ENCODE measurements at places on chromosomes 16 and 17.
A peak's percentile ranks its signal among the peaks of the same experiment; 100 is the strongest.

DNA sequence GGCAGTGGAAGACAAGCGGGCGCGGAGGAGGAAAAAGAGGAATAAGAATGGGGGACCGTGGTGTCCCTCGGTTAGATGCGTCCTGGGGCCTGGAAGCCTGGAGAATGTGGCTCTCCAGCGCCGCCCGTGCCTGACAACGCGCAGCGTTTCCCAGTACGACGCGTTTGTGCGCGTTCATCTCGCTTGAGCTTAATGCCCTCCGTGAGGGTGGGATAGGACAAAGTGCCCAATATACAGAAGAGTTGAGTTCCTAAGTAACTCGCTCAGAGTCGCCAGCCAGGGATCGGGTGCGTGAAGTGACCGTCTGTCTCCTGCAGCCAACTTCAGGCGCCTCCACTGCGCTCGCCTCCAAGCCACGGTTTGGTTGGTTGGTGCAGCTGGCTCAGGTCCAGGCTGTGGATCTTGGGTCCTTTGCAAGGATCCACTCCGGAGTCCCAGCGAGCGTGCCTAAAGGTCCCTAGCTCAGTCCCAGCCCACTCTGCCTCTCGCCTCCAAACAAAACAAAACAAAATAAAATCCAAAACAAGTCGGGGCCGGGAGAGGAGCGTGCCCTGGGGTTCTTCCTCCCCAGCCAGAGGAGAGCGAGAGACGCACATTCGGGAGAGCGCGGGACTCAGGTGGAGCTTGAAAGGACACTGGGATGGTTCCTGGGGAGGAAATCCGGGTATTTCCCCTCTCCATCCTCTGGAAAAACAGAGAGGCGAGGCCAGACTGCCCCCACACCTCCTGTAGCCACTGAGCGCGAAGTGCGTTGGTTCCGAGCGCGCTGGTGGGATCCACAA lies 974 bp downstream of the GALR2 start:
- peak; percentile 36 for DNase-seq

GRCh38 chr16:27449434-27450195 lies 47.6 kb downstream of the IL21R start:
- peak; percentile 84 for DNase-seq

- no peak for DNase-seq
Observed at GRCh38 chr16:5428932-5429331, 331.3 kb upstream of the EEF2KMT start.

DNA sequence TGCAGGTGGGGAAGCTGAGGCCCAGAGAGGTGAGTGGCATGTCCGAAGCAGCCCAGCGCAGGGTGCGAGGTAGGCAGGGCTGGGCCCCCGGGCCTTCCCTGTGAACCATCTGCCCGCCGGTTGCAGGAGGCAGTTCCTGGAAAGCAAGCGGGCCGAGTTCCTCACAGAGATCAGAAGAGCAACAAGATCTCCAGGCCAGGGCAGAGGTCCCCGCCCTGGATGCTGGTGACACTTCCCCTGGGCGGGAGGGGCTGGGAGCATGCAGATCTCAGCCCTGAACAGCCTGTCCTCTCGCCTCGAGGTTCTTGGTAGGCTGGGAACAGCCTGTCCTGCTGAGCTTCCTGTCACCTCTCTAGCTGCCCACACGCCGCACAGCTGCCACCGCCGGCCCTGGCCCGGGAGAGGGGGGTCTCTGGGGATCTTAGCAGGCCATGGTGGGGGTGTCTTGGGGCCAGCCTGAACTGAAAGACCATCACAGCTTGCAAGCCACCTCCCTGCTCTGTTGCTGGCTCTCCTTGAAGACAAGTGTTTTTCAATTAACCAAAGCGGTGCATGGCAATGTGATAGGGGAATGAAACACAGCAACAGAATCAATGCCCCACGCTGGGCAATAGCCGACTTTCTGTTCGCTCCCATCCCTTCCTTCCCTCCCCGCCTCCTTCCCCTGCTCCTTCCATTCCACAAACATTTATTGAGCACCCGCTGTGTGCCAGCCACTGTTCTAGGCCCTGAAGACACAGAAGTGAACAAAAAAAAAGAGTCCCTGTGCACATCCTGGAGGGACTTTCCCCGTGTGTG lies 31.7 kb downstream of the SOCS1 start:
- peak; percentile 86 for DNase-seq

DNA sequence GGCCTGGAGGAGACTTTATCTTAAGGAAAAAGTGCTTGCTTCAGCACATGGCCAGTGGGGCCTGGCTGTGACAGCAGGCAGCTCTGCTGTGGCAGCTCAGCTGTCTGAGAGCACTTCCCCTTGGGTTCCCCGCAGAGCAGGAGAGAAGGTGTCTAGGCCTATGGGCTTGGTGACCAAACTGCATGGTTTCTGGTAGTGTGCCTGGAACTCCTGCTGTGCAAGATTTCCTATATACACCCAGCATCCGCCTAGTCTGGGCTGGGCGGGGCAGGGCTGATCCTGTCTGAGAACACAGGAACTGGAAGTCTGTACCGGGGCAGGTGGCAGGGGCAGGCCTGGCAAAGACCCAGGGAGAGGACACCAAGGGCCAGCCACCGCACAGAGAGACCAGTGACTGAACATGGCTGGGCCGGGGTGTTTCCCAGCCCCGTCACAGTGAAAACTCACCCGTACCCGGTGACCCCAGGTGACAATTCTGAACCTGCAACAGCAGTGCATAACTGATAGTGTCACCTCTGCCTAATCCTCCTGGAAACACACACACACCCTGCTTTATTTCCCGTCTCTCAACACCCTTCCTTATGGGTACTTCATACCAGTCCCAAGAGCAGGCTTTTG lies 39.3 kb downstream of the CHD9 start:
- peak; percentile 62 for DNase-seq

GRCh38 chr17:10547351-10547750 lies 2.1 kb downstream of the MYH2 start:
- no peak for DNase-seq

DNA sequence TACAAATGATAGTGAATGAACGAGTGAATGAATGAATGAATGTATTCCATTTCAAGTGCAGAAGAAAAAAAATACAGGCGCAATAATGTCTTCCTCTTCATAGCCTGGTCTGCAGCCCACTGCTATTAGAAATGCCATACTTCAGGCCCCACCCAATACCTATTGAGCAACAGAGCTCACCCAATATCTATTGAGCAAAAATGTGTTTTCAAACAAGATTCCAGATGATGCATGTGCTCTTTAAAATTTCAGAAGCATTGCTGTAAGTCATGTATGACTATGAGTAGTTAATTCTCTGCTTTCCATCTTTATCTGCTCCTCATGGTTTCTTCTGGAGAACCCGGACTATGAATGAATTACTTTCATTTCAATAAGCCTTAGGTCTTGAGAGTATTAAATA lies 308.2 kb downstream of the XYLT1 start:
- DNase-seq: peak; percentile 78

GRCh38 chr16:24875466-24875865 lies 29.7 kb downstream of the SLC5A11 start:
- no peak for DNase-seq

GRCh38 chr17:35713069-35713728 lies 18.2 kb upstream of the RASL10B start:
- no peak for DNase-seq

GRCh38 chr16:19718624-19718965 lies 524 bp downstream of the IQCK start:
- peak; percentile 18 for DNase-seq

DNA sequence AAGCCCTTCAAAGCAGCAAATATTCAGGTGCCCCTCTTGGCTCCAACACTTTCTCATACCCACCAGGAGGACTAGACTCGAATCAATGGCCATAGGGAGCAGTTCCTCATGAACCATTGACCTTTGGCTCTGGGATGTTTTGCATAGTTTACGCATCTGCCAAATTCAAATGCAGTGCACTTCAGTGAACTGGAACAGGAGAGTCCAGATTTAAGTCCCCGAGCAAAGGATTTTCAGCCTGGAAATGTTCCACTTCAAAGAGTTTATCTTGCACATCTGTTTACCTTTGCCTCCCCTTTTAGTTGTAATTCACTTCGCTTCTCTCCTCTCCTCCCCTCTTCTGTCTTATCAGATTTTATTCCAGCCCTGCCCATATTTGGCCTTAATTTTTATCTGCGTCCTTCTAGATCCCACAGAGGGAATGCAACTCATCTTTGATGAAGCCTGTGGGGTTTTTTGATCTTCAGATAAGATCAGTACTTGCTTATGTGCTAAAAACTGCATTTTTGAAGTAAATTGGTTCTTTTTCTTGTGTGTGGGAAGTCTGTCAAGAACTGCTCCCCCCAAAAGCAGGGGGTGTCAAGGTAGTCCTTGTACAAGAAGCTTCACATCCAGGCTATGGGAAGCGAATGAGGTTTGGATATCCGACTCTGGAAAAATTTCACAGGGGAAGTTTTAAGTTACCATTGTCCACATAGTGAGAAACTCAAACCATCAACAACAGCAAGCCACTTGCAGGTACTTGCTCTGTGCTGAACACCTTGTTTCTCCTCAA lies 281.6 kb downstream of the RBFOX1 start:
- DNase-seq: no peak

DNA sequence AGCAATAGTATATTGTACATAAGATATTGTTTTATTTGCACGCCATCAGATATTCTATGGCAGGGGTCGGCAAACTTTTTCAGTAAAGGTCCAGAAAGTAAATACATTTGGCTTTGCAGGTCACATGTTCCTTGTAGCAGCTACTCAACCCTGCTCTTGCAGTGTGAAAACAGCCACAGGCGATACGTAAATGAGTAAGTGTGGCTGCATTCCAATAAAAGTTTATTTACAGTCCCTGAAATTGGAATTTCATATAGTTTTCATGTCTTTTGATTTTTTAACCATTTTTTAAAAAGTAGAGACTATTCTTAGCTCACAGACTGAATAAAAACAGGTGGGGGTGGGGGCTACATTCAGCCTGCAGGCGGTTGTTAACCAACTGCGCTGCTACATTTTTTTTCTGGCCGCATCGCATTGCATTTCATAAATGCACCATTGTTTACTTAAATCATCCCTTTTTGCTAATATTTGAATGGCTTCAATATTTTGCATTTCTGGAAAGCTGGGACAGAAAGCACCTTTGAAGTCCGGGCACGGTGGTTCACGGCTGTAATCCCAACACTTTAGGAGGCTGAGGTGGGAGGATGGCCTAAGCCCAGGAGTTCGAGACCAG lies 50.5 kb upstream of the HAPSTR1 start:
- no peak for DNase-seq

GRCh38 chr16:57742543-57742942 lies 7.0 kb downstream of the KATNB1 start:
- DNase-seq: no peak

DNA sequence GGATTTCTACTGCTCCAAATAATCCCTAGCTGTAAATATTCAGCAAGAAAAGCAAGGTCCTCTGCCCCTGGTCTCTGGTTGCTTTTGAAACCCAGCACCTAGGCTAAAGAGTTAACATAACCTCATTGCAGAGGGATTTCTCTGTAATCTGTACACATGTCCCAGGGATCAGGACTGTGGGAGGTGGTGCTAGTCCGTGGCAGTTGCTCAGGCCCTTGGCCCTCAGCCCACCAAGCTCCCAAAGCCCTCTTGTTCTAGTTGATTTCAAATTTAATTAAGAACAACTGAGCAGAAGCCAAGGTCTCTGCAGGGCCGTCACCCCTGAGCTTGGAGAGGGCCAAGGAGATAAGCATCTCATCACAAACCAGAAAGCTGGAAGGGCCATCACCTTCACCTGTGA lies 181.1 kb downstream of the SOX9 start:
- DNase-seq: no peak

DNA sequence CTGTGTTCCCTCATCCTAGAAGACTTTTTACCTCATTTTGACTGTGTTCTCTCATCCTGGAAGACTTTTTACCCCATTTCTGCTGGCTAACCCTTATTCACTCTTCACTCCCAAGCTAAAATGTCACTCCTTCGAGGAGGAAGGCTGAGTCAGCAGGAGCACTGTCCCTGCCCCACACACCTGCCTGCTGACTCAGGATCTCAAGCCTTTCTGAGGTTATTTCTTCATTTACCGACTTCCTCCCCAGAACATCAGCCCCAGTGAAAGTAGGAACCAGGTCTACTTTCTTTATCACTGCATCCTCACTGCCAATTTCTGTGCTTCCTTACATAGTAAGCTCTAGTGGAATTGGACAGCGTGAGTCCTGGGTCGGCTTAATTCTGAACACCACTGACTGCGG lies 220.6 kb downstream of the HS3ST4 start:
- DNase-seq: no peak

GRCh38 chr17:82023447-82024241 lies 539 bp downstream of the LRRC45 start:
- peak; percentile 22 for DNase-seq

GRCh38 chr17:6474376-6474775 lies 30.1 kb downstream of the PIMREG start:
- no peak for DNase-seq

DNA sequence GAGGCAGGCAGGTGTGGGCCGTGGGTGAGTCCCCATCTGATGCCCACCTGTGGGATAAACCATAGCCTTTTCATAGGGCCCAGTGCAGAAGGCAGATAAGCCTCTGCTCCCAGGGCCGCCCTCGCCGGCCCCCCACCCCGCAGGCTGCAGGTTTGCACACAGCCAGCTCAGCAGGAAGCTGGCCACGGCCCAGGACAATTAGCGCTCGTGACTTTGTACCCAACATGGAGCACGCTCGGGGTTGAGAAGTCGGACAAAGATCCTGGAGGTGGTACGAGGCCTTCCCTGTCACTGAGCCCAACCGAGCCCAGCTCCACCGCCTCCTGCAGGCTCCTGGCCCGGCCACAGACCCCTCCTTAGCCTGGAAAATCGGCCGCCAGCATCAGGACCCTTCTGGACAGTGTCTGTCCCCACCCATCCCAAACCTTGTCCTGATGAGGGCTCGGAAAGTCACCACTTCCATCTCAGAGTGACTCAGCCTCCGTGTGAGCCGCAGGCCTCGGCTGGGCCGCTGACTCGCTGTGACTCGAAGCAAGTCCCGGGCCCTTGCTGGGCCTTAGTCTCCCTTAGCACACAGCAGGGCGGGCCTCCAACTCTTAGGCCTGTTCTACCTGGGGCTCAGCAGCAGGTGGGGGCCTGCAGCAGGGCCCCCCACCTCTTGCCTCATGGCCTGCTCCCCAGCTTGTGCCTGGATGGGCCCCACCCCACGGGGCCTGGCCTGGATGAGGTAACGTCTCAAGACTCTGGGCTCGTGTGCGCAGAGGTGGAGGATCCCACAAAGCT lies 22.7 kb downstream of the FAM83G start:
- peak; percentile 55 for DNase-seq

- DNase-seq: no peak
Observed at GRCh38 chr17:50412188-50412732, 13.8 kb upstream of the ACSF2 start.

DNA sequence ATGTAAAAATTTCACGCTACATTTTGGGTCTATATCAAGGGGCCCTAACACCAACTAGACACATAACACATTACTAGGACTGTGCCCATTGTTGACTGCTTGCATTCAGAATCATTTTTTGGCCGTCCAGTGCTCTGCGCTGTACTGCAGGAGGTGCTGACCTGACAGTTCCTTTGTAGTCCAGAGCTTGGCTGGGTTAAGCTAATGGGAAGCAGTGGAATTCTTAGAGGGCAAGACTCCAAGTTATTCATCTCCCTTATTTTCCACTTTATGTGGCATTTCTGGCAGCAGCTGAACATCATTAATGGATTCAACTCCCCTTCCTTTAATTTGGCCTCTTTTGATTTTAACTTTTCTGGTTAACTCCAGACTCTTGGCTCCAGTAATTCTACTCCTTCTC lies 351.7 kb downstream of the CDH8 start:
- no peak for DNase-seq

Measured in suppressor macrophage treated with lipopolysaccharide for 4 hours (primary cell).